ENCODE measurements at places on chromosomes 3 and 15.

DNA sequence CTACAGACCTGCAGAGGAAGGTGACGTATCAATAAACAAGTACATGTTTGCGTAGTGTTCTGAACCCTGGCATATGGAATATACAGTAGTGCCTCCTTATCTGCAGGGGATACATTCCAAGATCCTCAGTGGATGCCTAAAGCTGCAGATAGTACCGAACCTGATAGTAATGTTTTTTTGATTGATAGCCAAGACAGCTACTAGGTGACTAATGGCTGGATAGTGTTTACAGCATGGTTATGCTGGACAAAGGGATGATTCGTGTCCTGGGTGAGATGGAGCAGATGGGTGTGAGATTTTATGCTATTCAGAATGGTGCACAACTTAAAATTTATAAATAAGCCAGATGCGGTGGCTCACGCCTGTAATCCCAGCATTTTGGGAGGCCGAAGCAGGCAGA lies 55.8 kb upstream of the IGF2BP2 start:
- DNase-seq, result no peak

DNA sequence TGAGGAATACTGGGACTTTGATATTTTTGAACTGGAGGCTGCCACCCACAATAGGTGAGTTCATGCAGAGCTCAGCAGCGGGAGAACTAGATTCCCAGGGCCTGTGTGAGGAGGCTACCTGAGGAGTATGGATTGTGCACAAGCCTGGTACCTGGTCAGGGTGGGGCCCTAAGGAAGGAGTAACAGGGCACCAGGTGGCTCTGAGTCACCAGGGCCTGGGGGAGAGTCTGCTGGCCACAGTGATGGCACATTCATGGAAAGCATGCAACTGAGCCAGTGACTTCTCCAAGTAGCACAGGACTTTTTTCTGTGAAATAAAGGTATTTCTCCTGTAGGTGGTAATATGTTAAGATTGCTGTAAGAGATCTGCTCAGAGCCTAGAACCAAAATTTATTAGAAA lies 134.4 kb downstream of the PDE8A start:
- DNase-seq, result no peak

GRCh38 chr15:58639992-58640391 lies 109.5 kb downstream of the ADAM10 start:
- no peak for DNase-seq

DNA sequence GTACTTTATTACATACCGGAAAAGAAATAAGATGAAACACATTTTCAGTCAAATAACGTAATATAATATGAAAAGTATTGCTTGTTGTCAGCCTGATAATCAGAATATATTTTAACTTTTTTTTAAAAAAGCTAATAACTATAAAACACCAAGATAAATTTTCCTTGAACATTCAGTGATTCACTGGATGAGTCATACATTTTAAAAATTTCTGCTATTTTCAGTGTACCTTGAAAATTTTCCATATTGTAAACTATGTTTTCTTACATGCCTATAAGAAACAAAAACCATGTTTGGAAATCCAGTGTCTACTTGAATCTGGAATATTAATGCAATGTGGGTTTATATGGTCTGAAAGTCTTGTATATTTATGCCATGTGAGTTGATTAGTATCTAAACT lies 36.3 kb upstream of the MEIS2 start:
- no peak for DNase-seq

DNA sequence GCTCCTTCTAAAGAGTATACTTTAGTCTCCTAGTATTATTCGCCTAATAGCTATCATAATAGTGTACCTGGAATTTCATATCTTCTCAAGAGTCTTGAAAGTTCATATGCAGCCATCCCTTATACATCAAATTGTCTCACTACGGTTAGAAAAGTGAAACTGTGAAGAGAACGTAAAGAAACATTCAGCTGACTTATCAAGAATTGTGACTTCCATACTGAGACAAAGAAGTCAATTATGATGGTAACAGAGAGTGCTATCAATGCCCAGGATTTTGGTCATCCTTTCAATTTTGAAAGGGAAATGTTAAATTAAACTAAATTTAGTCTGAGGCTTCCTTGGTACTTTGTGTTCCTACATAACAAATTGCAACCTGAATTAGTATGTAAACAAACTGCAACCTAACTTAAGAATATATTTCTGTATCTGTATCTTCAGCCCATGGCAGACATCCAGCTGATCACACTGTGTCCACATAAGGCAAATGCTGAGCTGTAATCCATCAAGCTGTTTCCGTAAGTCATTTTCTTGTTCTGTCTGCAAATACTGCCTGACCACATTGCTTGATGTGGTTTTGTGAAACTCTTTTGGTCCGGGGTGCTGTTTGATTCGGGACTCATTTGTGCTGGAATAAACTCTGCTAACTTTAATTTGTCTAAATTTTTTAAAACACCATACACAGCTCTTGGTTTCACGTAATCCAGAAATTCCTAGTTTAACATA lies 469.6 kb downstream of the SI start:
- no peak for DNase-seq

DNA sequence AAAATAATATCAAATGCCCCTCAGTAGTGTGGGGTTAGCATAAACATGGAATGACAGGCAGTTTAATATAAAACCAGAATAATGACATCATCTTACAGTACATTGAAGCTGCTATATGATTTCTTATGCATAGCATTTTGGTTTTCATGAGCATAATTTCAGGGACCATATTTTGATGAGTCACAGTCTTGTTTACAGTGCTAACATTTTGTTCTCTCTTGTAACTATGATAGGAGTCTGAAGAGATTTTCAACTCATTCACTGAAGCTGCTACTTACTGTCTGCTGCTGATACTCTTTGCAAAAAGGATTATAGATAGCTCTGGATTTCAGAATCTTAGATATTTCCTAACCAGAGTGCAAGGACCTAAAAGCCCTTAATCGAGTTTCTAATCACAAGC lies 92.6 kb upstream of the CCDC54 start:
- DNase-seq, result no peak

GRCh38 chr3:40299130-40299720 lies 10.3 kb upstream of the EIF1B start:
- no peak for DNase-seq

- DNase-seq, result no peak
These were observed 58.7 kb downstream of the CHSY1 start for GRCh38 chr15:101193120-101193644.

- DNase-seq, result no peak
These were observed 82.6 kb upstream of the UBE2E1 start for GRCh38 chr3:23723141-23723540.

GRCh38 chr3:192835818-192836815 lies 81.5 kb downstream of the MB21D2 start:
- no peak for DNase-seq

- DNase-seq, result no peak
These were observed 7.5 kb downstream of the PSTPIP1 start for GRCh38 chr15:77002436-77002835.

DNA sequence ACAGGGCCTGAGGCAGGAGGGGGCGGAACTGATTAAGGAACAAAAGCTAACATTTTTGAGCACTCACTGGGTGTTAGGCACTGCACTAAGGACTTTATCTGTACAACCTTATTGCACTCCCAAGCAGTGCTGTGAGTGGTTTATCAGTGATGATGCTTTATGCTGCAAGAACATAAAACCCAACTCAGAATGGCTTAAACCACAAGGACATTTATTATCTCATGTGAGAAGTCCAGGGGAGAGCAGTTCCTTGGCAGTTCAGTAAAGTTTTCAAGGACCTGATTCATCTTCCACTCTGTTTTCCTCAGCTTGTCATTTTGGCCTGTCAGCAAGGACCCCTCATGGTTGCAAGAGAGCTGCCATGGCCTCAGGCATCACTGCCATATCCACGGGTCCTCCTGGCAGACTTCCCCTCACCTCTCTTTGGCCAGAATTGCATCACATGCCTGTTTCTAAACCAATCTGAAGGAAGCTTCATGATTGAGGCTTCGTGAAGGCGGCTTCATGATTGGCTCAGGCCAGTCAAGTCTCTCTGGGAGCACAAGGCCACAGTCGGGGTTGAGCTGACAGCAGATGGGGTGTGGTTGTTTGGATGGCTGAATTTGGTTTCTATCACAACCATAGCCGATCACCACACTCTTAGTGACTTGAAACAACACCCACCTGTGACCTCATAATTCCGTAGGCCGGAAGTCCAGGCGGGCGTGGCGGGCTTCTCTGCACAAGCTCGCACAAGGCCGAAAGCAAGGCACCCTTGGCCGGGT lies 15.8 kb downstream of the EFCC1 start:
- DNase-seq, result no peak

- DNase-seq, result no peak
These were observed 505.3 kb upstream of the NR2F2 start for GRCh38 chr15:95825208-95825607.

DNA sequence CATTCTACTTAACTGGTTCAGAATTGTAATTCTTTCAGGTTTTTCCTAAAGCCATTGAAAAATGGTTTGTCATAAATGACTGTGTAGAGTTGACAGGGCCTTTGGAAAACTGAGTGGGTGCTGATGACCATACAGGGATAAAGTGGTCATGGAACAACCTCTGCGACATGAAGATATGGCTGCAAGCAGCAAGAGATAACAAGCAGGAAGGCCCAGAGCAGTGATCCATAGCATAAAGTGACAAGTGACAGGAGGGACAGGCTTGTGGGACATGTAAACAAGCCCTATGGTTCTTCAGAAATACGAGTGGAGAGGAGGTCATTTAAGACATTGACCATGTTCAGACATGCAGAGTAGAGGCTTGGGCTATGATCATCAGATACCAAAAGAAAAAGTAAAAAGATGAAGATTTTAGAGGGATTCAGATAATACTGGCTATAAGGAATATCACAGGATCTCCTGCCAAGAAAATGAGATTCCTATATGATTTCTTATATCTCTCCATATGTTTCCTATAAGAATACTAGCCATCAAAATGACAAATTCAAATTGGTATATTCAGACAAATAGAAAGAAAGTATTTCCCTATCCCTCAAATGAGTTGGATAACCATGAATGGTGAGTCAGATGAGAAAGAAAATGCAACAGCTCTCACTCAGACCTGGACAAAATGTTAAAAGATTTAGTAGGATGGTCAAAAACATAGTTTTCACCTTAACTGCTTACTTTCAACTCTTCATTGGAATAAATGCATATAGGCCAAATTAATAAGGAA lies 827.6 kb upstream of the CFAP20DC start:
- no peak for DNase-seq

DNA sequence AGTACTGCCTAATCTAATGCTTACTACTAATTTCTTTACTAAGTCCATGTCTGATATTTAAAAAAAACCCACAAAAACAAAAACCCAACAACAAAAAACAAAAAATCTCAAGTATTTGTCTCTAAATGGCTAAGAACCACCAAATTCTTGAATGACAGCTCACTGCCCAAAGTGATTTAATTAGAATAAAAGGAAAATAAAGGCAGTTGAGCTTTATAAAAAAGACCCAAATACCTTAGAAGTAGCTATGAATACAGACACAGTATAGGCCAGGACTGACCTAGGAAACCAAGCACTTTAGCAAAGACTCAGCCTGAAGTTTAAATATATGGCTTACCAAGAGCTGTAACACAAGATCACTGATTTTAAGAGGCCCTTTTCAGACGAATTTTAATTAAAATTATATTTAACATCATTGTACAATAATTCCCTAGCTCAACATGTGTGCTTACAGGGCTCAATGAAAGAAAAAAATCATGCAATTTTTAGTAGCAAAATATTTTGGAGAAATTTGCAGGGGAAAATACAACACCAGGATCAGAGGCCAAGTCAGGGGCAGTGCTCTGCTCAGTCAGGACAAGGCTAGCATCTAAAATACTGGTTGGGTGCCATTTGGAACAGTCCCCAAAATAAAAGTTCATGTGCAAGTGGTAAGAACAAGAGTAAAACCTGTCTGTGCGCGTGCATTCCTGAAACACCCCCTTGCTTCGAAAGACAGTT lies 24.8 kb downstream of the UQCC5 start:
- no peak for DNase-seq

- no peak for DNase-seq
These were observed 43.5 kb downstream of the PCNP start for GRCh38 chr3:101617478-101617877.

GRCh38 chr15:90306560-90306959 lies 41.1 kb downstream of the NGRN start:
- no peak for DNase-seq

GRCh38 chr15:85582131-85583079 lies 202.0 kb downstream of the AKAP13 start:
- DNase-seq, result no peak

DNA sequence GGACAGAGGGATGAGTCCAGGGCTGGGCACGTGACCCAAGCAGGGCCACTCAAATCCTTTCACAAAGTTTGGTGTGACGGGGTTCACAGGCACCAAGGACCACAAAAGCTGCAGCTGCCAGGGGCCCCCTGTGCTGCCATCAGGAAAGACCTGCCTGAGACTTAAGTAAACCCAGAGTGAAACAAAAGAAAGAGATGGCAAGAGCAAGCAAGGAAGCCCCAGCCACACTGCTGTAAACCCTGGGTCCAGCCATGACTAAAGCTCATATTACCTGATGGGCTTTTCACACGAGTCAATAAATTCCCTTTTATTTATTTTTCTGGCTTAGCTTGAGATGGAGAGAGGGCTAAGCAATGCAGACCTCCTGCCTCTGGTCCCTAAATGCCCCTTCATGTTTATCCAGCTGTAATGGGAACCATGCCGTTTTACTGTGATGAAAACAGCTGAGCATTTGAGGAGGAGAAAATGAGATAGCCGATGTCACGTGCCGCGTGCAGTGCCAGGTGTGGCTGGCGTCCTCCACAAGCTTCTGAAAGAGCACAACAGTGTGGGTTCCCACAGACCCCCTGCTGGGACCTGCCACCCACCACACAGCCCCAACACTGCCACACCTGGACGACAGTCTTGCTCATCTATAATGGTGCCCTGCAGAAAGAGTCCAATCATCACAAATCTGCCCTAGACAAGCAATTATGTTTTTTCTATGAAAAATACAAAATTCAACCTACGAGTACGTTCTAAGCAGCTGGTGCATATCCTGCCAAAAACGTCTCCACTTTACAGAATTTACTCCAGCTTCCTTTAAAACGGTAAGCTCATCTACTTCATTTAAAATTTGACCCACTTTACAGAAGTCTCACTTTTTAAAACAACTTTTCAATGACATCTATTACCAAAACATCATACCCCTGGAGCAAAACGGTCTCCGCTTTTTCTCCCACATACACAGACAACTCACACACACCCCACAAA lies 34.2 kb downstream of the ADAMTS17 start:
- DNase-seq, result no peak

DNA sequence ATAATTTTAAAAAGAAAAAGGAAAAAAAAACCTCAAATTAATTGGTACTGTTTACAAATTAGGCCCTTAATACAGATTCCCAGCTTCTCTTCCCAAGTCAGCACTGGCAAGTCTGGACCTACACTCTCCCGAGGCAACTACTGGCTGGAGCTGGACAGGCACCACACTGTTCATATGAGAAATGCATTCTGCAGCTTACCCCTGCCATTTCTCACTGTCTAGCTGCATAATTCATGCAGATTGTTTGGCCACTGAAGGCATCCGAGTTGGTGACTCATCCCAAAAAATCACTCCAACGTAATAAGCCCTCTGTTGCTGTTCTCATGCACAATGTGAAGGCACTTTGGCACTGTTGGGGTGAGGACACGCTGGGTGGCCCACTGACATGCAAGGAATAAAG lies 45.3 kb downstream of the ROPN1B start:
- DNase-seq, result no peak

All from stimulated activated CD4-positive, alpha-beta T cell treated with anti-CD3 and anti-CD28 coated beads, TNF-alpha, amount 100 ng/mL, for 24 hours (primary cell).